ENCODE measurements at places on chromosomes 1 and 21.

DNA sequence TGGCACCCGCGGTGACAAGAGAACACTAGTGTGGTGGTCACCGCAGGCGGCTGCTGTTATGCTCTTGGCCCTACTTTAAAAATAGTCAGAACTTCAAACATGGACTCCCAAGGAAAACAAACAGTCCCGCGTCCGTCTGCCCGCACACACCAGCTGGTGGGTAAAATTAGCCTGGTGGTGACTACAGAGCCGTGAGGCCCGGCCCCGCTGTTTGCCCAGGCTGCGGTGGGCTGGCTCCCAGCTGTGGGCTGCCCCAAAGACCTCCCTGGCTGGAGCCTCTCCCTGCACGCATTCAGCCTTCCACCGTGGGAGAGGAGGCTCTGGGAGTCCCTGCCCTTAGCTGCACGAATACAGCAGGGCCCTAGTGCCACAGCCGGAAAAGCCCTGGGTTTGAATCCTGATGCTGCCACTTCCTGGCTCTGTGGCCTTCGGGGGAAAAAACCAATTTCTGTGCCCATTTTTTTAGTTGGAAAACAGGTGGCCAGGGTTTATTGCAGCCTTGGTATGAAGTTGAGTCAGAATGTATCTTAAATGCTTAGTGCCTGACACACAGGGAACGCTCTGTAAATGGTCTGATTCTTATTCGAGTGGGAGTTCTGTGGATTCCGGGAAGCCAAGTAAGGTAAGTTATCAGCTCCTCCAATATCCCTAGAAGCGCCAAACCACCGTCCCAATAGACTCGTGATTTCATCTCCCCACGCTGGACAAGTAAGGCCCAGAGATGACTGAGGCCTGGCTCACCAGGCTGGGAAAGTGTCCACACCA lies 58.2 kb downstream of the ALPL start:
- DNase-seq: no peak

DNA sequence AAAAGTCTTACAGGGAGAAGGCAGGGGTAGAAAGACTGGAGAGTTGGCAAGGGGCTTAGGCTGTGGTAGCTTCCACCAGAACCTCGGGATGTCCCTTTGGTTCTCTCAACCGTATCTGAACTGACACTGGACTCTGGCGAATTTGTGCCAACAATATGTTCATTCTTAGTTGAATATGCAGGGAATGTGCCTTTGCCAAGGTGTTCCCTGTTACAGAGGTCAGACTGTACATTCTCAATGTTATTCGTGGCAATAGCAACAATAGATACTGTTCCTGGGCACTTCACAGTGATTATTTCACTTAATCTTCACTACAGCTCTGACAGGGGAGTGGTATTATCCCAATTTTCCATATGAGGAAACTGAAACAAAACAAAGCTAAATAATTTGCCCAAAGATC lies 51.5 kb upstream of the RAB3GAP2 start:
- DNase-seq: no peak

DNA sequence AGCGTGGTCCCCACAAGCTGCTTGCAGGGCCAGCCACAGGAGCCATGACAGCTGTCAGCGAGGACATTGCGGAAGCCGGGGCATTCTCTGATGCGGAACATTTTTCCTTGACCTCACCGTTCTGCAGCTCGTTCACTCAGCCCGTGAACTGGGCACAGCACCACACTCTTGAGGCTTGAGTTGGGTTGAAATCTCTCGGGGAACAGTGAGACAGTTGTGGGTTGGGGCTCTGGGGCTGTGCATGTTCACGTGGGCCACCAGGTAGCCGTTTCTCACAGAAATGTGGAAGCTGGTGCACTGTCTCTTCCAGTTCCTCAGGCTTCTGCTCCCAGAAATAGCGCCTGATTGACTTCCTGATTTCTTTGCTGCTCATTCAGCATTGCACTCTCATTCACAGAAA lies 69.8 kb downstream of the SPSB1 start:
- no peak for DNase-seq

GRCh38 chr21:16046656-16047330 lies 317.0 kb downstream of the USP25 start:
- DNase-seq: no peak

DNA sequence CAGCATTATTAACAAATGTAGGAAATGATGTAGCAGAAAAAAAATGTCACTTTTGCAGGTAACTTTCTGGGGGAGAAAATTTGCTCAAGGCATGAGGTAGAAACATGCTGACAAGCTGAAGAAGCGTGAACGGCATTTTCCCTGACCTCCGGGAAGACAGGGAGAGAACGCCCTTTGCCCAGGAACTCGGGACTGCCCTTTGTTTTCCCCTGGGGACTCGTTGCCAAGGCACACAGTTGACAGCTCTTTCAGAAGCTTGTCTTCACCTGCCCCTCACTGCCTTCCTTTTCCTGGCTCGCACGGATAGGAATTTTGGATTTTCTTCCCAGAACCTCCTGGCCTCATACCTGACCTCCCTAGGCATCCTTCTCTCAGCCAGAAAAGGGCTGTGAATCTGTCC lies 52.7 kb upstream of the COA6 start:
- DNase-seq: no peak
